Adrenal gland (tissue), 19 donors: ENCODE measurements at places on chromosomes 12 and 14. TPM values are rescaled to one million over a fixed set of nuclear protein-coding genes. Genes with fewer than 3 reads are reported as not detected.

Gene BMAL2
- 2.3 TPM for total RNA-seq

Gene PRPF40B
- total RNA-seq, result 7.2 TPM

Gene ACOT4
- total RNA-seq, result 2.7 TPM

Gene C12orf56
- total RNA-seq, result 0.11 TPM

Gene TESPA1
- total RNA-seq, result 0.28 TPM

Gene SLC22A17
- total RNA-seq, result 13.0 TPM

Gene PIWIL1
- not detected for total RNA-seq

Gene PITPNM2
- 31.2 TPM for total RNA-seq

Gene C3AR1
- 33.7 TPM for total RNA-seq

Gene HOXC9
- 4.3 TPM for total RNA-seq

Gene ANP32D
- total RNA-seq, result 0.27 TPM

Gene ANKRD33
- not detected for total RNA-seq

Gene OR4K13
- not detected for total RNA-seq

Gene SNRPF
- total RNA-seq, result 18.6 TPM

- DNase-seq, result no peak
- H3K4me1 ChIP-seq, result no peaks in the 10 kb centered on the region
- no peaks in the 10 kb centered on the region for H3K27me3 ChIP-seq
- no peak overlapping the region for H3K27ac ChIP-seq
Observed at GRCh38 chr12:91910871-91911388, 234.7 kb downstream of the BTG1 start.

- H3K27me3 ChIP-seq, result no peaks in the 10 kb centered on the region
- no peak overlapping the region for H3K4me3 ChIP-seq
- no peaks in the 10 kb centered on the region for H3K36me3 ChIP-seq
- peak; percentile 29 for DNase-seq
Observed at GRCh38 chr14:55731881-55732498, 152.0 kb downstream of the KTN1 start.

- H3K27me3 ChIP-seq, result no peaks in the 10 kb centered on the region
- H3K27ac ChIP-seq, result peak overlapping the region; percentile 38
- no peaks in the 10 kb centered on the region for H3K36me3 ChIP-seq
- peaks cover 55% of the 10 kb centered on the region for H3K4me1 ChIP-seq
- peak; percentile 73 for DNase-seq
- no peak overlapping the region for H3K4me3 ChIP-seq
Observed at GRCh38 chr14:100680439-100681051, 46.1 kb upstream of the DLK1 start.

- H3K4me1 ChIP-seq, result peaks cover 6% of the 10 kb centered on the region
- no peaks in the 10 kb centered on the region for H3K27me3 ChIP-seq
- DNase-seq, result no peak
Observed at GRCh38 chr12:130846369-130846768, 7.3 kb upstream of the STX2 start.

- no peak overlapping the region for H3K4me3 ChIP-seq
- DNase-seq, result no peak
- peaks cover under 1% of the 10 kb centered on the region for H3K4me1 ChIP-seq
- no peaks in the 10 kb centered on the region for H3K36me3 ChIP-seq
- H3K27ac ChIP-seq, result no peak overlapping the region
Observed at GRCh38 chr12:132724506-132725241, 14.0 kb downstream of the PGAM5 start.

DNA sequence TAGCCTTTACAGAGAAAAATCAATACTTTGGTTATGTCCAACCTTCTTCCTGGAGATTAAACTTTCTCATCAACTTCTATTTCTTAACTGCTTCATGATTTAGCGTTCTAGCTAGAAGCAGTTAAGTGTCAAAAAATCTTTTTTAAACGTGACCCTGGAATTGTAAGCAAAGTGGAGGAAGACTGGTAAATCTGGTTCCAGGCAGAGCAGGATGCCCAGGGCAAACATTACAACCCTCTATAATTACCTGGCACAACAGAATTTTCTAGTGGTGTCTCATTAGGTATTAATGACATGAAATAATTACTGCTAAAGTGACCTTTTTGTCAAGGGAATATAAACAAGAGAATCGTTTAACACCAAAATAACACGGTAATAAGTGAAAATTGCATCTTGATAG lies 320.8 kb downstream of the MED13L start:
- H3K27me3 ChIP-seq, result no peaks in the 10 kb centered on the region
- H3K4me1 ChIP-seq, result no peaks in the 10 kb centered on the region
- H3K4me3 ChIP-seq, result no peak overlapping the region
- H3K27ac ChIP-seq, result no peak overlapping the region
- no peaks in the 10 kb centered on the region for H3K36me3 ChIP-seq
- no peak for DNase-seq

DNA sequence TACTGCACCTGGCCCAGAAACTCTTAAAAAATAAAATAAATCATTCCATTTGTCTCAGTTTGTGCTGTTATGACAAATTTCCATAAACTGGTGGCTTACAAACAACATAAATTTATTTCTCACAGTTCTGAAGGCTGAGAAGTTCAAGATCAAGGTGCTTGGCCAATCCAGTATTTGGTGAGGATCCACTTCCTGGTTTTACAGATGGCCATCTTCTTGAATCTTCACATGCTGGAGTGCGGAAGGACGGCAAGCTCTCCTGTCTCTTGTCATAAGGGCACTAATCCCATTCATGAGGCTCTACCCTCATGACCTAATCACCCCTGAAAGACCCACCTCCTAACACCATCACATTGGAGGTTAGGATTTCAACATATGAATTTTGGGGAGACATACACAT lies 29.9 kb upstream of the MYBPC1 start:
- no peak overlapping the region for H3K4me3 ChIP-seq
- no peaks in the 10 kb centered on the region for H3K4me1 ChIP-seq
- H3K27me3 ChIP-seq, result peaks cover 4% of the 10 kb centered on the region
- DNase-seq, result no peak
- no peaks in the 10 kb centered on the region for H3K36me3 ChIP-seq

GRCh38 chr14:104547310-104547997 lies 32.1 kb upstream of the C14orf180 start:
- H3K4me3 ChIP-seq, result no peak overlapping the region
- peaks cover 8% of the 10 kb centered on the region for H3K27me3 ChIP-seq
- no peak overlapping the region for H3K27ac ChIP-seq
- no peaks in the 10 kb centered on the region for H3K4me1 ChIP-seq

DNA sequence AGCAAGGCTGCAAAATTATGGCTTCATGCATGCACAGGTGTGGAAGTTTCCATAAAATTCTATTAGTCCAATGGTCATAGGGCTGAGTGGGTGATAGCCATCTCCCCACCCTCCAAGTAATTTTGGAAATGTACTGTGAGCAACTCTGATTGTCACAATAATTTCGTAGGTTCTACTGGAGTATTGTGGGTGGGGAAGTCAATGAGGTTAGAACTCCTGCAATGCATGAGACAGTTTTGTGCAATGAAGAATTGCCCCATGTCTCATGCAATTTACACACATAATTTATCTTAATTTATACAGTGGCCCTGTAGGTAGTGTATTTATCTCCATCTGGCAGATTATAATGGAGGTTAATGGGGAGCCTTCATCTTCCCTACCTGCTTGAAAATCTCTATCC lies 20.5 kb downstream of the IFNG start:
- no peak overlapping the region for H3K27ac ChIP-seq
- no peaks in the 10 kb centered on the region for H3K36me3 ChIP-seq
- H3K27me3 ChIP-seq, result no peaks in the 10 kb centered on the region
- no peak overlapping the region for H3K4me3 ChIP-seq
- no peak for DNase-seq

DNA sequence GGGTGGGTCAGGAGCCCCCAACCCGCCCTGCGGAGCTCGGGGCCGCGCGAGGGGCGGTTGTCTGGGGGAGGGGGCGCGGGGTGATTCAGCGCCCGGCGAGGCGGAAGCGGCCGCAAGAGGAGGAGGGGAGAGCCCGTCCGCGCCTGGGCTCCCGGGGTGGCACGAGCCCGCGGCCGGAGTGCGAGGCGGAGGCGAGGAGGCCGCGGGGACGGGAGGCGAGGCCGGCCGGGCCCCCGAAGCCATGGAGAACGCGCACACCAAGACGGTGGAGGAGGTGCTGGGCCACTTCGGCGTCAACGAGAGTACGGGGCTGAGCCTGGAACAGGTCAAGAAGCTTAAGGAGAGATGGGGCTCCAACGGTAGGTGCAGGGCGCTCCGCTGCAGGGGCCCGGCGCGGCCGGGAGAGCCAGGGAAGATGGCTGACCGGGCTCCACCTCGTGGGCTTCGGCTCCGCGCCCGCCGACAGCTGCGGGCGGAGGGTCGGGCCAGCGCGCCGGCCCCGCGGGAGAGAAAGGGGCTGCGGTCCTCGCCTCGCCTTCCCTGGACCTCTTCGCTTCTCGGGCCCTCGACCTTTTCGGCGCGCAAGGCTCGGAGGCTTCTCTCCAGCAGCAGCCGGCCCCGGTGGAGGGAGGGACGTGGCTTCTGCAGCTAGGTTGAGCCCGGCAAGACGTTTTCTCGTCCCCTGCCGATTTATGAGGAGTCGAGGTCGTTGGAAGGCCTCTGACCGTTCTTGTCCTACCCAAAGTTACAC lies 677 bp downstream of the ATP2A2 start:
- no peaks in the 10 kb centered on the region for H3K36me3 ChIP-seq
- DNase-seq, result peak; percentile 64
- peak overlapping the region; percentile 96 for H3K27ac ChIP-seq
- peaks cover 61% of the 10 kb centered on the region for H3K4me1 ChIP-seq
- H3K27me3 ChIP-seq, result no peaks in the 10 kb centered on the region

GRCh38 chr14:50666772-50667683 lies 1.1 kb downstream of the SAV1 start:
- H3K27me3 ChIP-seq, result no peaks in the 10 kb centered on the region
- H3K27ac ChIP-seq, result peak overlapping the region; percentile 97
- peaks cover 4% of the 10 kb centered on the region for H3K4me1 ChIP-seq
- peak overlapping the region; percentile 49 for H3K4me3 ChIP-seq
- H3K36me3 ChIP-seq, result no peaks in the 10 kb centered on the region

GRCh38 chr14:103206836-103207387 lies 83.7 kb downstream of the TNFAIP2 start:
- H3K4me1 ChIP-seq, result no peaks in the 10 kb centered on the region
- H3K36me3 ChIP-seq, result no peaks in the 10 kb centered on the region
- H3K27me3 ChIP-seq, result no peaks in the 10 kb centered on the region
- no peak overlapping the region for H3K4me3 ChIP-seq
- H3K27ac ChIP-seq, result no peak overlapping the region

GRCh38 chr14:22422238-22422637 lies 166.8 kb downstream of the DAD1 start:
- no peaks in the 10 kb centered on the region for H3K36me3 ChIP-seq
- H3K4me3 ChIP-seq, result no peak overlapping the region
- H3K27ac ChIP-seq, result no peak overlapping the region
- H3K4me1 ChIP-seq, result no peaks in the 10 kb centered on the region
- H3K27me3 ChIP-seq, result no peaks in the 10 kb centered on the region

DNA sequence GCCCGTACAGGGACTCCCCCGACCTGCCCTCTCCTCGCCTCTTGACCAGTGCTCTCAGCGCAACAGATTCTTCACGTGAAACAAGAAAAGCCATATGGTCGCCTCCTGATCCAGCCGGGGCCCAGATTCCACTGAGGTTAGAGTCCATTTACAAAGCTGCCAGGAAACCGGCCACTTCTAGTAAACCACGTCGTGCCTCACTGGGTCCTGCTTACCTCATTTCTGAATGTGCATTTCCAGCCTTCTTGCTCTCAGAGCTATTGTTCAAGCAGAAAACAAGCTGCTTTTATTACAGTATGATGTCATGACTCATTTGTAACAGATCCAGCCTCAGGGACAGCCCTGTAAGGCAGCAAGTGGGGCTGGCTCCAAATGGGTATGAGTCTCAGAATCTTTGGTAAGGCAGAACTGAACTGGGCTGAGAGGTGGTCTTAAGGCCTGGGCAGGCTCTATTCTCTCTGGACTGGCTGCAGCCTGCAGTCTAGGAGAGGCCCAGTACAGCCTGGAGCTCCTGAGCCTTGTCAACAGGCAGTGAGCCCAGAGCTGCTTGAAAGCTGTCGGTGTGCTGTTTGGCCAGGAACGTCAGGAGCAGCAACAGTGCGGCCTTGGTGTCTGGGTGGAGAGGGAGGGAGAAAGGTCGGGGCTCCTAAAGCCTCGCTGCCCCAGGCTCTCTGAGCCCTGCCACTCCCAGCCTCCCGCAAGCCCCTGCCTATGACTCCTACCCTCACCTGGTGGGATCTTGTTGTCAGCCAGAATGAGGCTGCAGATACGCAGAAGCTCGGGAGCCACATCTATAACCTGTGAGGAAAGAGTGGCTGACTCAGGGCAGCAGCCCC lies 8.3 kb downstream of the REC8 start:
- peak; percentile 79 for DNase-seq
- no peaks in the 10 kb centered on the region for H3K27me3 ChIP-seq
- peak overlapping the region; percentile 59 for H3K27ac ChIP-seq

GRCh38 chr14:44494137-44494536 lies 12.9 kb downstream of the FSCB start:
- no peak overlapping the region for H3K4me3 ChIP-seq
- no peak overlapping the region for H3K27ac ChIP-seq
- H3K36me3 ChIP-seq, result no peaks in the 10 kb centered on the region
- no peak for DNase-seq

DNA sequence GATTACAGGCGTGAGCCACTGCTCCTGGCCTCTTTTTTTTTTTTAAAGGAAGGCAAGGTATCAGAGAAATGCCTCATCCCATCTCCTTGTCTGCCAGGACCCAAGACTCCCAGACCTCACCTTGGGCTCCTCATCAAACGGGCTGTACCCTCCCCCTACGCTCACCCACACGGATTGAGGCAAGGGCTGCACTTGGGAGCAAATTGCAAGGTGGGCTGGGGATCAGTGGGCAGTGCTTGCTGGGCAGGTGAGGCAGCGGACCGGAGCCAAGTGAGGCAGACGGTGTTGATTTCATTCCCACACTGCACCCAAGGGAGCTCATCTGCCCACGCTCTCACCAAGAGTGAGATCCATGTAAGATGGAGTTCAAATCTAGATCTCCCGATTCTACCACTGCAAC lies 41.0 kb upstream of the DICER1 start:
- H3K4me1 ChIP-seq, result no peaks in the 10 kb centered on the region
- H3K36me3 ChIP-seq, result no peaks in the 10 kb centered on the region
- no peak overlapping the region for H3K4me3 ChIP-seq
- H3K27me3 ChIP-seq, result no peaks in the 10 kb centered on the region
- no peak for DNase-seq

DNA sequence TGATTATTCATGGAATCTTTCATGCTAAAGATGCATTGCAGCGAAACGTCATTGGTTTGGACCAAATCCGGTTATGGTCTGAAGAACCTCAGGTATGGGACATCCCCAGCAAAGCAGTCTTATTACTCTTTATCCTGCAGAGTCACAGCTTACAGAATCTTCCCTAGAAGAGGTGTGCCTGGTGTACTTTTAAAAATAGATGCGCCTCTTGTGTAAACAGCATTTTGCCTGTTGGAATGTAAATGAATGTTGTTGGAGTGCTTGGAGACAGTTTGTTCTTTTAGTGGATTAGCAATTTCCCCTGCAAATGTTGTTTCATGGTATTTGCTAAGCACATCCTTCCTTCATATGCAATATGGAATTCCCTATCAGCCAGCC lies 242.5 kb downstream of the ZFP36L1 start:
- peaks cover 12% of the 10 kb centered on the region for H3K4me1 ChIP-seq
- H3K4me3 ChIP-seq, result no peak overlapping the region
- H3K27me3 ChIP-seq, result no peaks in the 10 kb centered on the region
- peak overlapping the region; percentile 89 for H3K27ac ChIP-seq
- H3K36me3 ChIP-seq, result no peaks in the 10 kb centered on the region
